ENCODE measurements at places on chromosomes 5 and 9. TPM values are rescaled to one million over a fixed set of nuclear protein-coding genes. Genes with fewer than 3 reads are reported as not detected.

DNA sequence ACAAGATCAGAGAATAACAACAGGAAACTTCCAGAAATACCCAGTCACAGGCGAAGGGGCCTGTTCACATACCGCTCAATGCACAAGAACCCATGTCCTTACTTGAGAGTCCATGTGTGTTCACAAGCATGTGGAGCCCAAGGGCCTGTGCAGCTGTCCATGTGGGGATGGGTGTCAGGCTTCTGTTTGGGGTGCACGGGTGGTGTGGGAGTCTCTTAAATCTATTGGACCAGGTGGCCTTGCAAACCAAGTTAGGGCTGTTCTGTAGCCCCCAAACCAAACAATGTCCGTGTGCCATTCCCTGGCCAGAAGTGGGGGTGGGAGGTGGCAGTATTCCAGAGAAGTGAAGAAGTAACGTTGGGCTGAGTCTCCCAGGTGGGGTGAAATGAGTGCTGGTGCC lies 222.3 kb downstream of the PBX3 start:
- no peaks in the 10 kb centered on the region for H3K4me1 ChIP-seq
- no peaks in the 10 kb centered on the region for H3K27me3 ChIP-seq
- no peaks in the 10 kb centered on the region for H3K36me3 ChIP-seq
- H3K27ac ChIP-seq, result no peak overlapping the region

DNA sequence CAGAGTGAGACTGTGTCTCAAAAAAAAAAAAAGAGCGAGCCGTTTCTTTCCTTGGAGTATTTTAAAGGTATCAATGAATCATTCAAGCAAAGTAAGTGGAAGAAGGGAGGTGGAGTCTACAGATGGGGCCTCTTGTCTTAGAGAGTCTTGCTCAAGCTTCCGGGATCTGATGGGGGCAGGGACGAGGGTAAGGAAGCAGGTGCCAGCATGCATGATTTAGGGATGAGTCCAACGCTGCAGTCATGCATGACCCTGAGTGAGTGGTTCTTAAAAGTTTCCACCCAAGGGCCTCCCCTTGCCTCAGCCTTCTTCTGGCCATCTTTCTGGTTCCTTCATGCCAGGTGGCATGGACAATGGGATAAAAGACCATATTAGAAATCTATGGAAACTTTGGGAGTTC lies 79.6 kb downstream of the MYO10 start:
- H3K27me3 ChIP-seq, result no peaks in the 10 kb centered on the region
- DNase-seq, result peak; percentile 35
- no peak overlapping the region for H3K27ac ChIP-seq
- no peak overlapping the region for H3K4me3 ChIP-seq
- no peaks in the 10 kb centered on the region for H3K36me3 ChIP-seq

DNA sequence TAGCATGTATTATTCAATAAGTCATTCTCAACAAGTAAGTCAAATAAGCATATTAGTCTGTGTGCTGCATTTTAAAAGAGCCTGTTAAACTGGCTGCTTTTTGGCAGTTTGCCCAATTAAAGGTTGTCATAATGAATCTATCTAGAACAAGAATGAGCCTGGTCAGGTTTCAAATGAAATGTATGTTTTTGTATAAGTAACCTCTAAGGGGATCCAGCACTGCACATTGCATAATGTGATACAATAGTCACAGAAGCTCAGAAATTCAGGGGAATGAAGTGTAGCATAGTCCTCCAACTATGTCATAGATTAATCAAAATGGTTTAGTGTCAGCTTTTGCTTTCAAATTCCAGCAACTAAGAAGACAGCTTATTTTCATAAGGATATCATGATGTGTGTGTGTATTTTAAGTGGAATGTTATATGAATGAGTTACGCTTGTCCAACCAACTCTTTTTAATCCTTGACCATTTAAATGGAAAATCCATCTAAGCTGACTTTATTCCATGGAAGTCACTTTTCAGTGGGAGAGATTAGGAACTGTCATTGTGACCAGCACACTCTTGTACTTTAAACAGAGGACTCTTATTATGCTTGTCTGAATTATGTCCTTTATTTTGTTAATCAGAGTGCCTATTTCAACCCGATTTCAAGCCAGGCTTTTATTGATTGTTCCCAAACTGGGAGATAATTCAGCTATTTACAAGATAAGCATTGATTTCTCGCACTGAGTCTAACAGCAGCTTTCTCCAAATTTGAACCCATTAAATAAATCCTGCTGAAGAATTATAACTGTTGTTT lies 283.9 kb upstream of the ADAMTSL1 start:
- H3K36me3 ChIP-seq, result no peaks in the 10 kb centered on the region
- no peaks in the 10 kb centered on the region for H3K4me1 ChIP-seq
- no peak for DNase-seq
- H3K4me3 ChIP-seq, result no peak overlapping the region
- no peak overlapping the region for H3K27ac ChIP-seq

- no peak overlapping the region for H3K27ac ChIP-seq
- H3K4me1 ChIP-seq, result peaks cover 25% of the 10 kb centered on the region
- no peaks in the 10 kb centered on the region for H3K27me3 ChIP-seq
- DNase-seq, result no peak
- no peaks in the 10 kb centered on the region for H3K36me3 ChIP-seq
Observed at GRCh38 chr5:93791518-93791972, 50.1 kb upstream of the POU5F2 start.

DNA sequence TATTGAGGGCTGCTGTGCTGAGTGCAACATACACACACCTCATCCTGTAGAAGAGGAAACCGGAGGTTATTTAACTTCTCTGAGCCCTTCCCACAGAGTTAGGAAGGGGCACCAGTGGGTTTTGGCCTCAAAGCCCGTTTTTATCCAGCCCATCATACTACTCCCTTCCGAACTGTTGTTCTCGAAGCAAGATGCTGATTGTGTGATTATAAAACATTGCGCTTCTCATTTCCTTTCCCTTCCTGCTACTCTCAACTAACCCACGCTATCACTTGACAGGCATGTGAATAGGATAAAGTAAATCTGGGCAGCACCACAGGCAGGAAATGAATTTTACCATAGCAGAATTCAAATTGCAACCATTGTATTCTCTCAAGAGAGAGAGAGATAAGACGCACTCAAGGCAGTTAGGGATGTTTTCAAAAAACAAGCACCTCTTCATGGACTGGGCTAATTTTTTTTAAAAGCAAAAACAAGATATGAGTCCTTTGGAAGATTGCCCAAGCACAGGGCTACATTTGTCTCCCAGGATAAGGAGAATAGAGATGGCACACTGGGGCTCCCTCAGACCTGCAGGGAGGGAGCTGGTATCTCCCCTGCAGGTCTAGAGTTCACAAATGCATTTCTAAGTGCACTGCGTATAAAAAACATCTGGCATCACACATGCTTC lies 52.6 kb downstream of the GNA14 start:
- no peak overlapping the region for H3K27ac ChIP-seq
- no peak overlapping the region for H3K4me3 ChIP-seq
- H3K36me3 ChIP-seq, result no peaks in the 10 kb centered on the region

Gene TAL2
- not detected for total RNA-seq

Gene SLC30A5
- 35.2 TPM for total RNA-seq

Gene CKMT2
- total RNA-seq, result not detected

Gene IL9
- total RNA-seq, result not detected

Data from PC-9 (cell line).